ENCODE measurements at places on chromosomes 12 and 14.

GRCh38 chr14:47153746-47154145, 502.2 kb upstream of the RPL10L start:
- H3K27me3 ChIP-seq = no peaks in the 10 kb centered on the region
- DNase-seq = no peak
- H3K4me3 ChIP-seq = no peak overlapping the region
- no peak overlapping the region for H3K27ac ChIP-seq
- H3K36me3 ChIP-seq = no peaks in the 10 kb centered on the region

DNA sequence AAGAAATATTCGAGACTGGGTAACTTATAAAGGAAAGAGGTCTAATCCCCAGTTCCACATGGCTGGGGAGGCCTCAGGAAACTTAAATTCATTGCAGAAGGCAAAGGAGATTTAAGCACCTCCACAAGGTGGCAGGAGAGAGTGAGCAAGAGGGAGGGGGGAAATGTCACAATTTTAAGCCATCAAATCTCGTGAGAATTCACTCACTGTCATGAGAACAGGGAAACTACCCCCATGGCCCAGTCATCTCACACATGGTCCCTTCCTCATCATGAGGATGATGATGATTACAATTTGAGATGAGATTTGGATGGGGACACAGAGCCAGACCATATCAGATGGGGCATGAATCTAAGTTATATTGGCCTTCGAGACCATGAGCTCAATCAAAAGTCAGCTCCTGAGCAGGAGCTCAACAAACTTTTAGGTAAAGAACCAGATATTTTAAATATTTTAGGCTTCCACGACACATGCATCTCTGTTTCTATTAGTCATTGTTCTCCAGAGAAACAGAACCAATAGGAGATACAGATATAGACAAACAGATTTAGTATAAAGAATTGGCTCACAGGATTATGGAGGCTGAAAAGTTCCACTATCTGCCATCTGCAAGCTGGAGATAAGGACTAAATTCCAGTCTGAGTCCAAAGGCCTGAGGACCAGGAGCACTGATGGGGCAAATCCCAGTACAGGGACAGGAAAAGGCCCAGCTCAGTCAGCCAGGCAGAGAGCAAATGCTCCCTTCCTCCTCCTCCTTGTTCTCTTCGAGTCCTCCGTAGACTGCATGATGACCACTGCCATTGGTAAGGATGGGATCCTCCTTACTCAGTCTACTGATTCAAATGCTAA, 24.9 kb downstream of the DGLUCY start:
- DNase-seq = peak; percentile 4
- no peaks in the 10 kb centered on the region for H3K27me3 ChIP-seq
- H3K4me1 ChIP-seq = peaks cover 46% of the 10 kb centered on the region
- H3K36me3 ChIP-seq = no peaks in the 10 kb centered on the region

GRCh38 chr14:90467501-90467900, 70.7 kb downstream of the CALM1 start:
- peaks cover 2% of the 10 kb centered on the region for H3K36me3 ChIP-seq
- H3K4me1 ChIP-seq = no peaks in the 10 kb centered on the region
- no peak overlapping the region for H3K4me3 ChIP-seq

DNA sequence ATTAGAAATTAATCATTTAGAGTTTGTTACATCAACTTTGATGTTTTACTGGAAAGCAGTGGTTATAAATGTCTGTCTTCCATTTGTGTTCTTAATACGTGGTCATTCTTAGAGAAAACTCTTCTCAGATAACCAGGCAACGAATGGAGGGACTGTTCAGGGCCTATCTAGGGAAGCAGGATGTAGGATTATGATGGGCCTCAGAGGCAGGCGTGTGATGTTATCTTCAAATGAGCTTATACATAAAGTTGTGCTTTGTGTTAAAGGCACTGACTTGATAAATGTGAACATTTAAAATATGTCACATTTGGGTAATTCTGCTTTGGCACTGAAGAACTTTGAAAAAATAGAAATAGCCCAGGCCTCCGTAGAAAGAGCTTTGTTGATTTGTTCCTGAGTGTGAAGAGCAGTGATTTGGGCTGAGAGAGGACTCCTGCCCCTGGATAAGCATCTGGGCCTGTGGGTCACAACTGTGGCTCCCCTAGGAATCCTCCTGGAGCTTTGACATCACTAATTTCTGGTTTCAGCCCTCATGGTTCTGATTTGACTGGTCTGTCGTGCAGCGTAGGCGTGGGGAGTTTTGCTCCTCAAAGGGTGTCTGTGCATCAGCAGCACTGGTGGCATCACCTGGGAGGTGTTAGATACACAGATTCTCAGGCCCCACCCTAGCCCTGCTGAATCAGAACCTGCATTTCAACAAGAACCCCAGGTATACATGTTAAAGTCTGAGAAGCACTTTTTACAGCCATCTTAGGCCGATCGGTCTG, 55.4 kb downstream of the SAMD4A start:
- H3K27ac ChIP-seq = no peak overlapping the region
- no peak for DNase-seq
- H3K27me3 ChIP-seq = no peaks in the 10 kb centered on the region
- no peaks in the 10 kb centered on the region for H3K36me3 ChIP-seq
- no peak overlapping the region for H3K4me3 ChIP-seq

GRCh38 chr14:51933191-51933590, 56.2 kb upstream of the RTRAF start:
- peaks cover 27% of the 10 kb centered on the region for H3K36me3 ChIP-seq
- H3K4me1 ChIP-seq = peaks cover 35% of the 10 kb centered on the region
- H3K4me3 ChIP-seq = no peak overlapping the region
- no peaks in the 10 kb centered on the region for H3K27me3 ChIP-seq

Measured in naive thymus-derived CD8-positive, alpha-beta T cell (primary cell).